ENCODE measurements at places on chromosomes 13 and 19.

DNA sequence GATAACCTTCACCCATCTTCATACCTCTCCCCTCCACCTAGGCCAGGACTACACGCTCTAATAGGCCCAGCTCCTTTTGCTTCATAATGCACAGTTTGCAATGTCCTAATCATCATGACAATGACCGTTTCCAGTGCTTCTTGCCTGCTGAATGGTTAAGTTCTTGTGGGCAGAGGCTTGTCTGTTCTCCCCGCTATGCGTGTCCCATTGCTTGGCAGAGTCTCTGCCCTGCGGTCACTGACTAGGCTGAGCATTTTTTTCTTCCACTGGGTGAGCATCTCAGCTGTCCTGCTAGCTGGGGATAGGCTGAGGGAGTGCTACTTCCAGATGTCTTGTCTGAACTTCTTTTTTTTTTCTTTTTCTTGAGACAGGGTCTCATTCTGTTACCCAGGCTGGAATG is 314.7 kb downstream of the UQCRFS1 start:
- no peak for DNase-seq

- no peak for DNase-seq
Observed at GRCh38 chr19:13972368-13973155, 20.3 kb downstream of the DCAF15 start.

- DNase-seq, result no peak
Observed at GRCh38 chr13:76943646-76944045, 4.7 kb upstream of the ACOD1 start.

DNA sequence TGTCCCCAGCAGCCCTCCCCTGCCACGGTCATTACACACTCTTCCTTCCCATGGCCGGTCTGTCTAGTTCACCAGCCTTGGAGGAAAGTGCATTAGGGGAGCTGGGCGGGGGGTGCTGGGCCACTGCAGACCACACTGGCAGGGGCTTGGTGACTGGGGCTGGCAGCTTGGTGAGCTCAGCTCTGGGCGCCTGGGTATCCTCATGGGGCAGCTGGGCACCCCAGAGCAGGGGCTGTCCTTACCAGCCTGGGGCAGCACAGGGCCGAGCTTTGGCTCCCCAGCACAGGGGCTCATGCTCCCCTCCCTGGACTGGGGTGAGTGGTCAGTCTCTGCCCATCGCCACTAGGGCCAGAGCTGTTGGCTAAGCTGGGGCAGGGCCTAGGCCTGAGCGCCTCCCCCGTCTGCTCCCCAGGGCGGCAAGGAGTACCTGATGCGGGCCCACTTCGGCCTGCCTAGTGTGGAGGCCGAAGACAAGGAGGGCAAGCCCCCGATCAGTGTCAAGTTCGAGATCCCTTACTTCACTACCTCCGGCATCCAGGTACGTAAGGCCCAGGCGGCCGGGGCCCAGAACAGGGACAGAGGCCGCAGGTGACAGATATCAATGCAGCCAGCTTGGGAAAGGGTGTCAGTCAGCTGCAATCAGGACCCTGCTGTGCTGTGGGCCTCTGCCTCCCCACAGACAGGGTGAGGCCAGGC is 35.5 kb downstream of the AP1M1 start:
- DNase-seq, result no peak

GRCh38 chr13:81211713-81212112 is 870.8 kb upstream of the SPRY2 start:
- no peak for DNase-seq

- no peak for DNase-seq
Observed at GRCh38 chr19:4363571-4364304, 20.4 kb downstream of the MPND start.

- DNase-seq, result no peak
Observed at GRCh38 chr13:106349080-106349931, 186.2 kb downstream of the EFNB2 start.

DNA sequence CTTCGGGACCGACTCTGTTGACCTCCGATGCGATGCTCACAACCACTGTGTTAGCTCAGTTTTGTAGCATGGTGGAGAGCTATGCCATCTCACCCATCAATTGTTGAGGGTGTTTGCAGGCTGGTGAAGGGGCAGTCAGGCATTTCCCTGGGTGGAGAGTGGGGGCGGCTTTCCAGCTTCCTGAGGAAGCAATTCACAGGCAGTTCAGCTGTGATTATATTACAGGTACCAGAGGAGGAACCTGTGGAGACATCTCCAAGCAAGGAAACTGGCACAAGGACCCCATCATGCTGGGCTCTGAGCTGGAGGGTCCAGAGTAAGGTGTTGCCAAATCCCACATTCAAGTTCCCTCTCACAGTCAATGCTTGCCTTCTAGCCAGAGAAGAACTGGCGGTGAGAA is 166.0 kb upstream of the ZNF536 start:
- DNase-seq, result no peak

GRCh38 chr13:23751195-23751594 is 138.0 kb downstream of the MIPEP start:
- no peak for DNase-seq
